Right forelimb (tissue), 1 donor: ENCODE measurements at places on chromosomes 3 and 15.

DNA sequence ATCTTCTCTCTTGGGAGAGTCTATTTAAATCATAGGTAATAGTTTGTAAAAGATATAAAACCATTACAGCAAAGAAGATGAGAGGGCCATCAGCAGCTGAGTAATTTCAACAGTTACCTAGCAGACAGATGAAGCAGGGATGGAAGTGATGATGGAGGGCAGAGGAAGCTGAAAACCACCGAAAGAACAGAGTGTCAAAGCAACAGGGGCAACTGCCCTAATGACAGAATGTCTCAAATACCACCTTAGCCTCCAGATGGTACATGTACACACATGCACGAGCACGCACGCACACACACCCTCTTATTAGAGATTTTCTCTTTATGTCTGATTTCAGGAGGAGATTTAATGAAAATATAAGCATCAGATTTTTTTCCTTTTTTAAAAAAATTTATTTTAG lies 64.5 kb downstream of the NEDD4 start:
- no peak for DNase-seq

- no peak for DNase-seq
Observed at GRCh38 chr3:71238355-71238757, 345.2 kb downstream of the FOXP1 start.

GRCh38 chr3:140899363-140899762 lies 42.3 kb upstream of the SLC25A36 start:
- DNase-seq, result no peak

DNA sequence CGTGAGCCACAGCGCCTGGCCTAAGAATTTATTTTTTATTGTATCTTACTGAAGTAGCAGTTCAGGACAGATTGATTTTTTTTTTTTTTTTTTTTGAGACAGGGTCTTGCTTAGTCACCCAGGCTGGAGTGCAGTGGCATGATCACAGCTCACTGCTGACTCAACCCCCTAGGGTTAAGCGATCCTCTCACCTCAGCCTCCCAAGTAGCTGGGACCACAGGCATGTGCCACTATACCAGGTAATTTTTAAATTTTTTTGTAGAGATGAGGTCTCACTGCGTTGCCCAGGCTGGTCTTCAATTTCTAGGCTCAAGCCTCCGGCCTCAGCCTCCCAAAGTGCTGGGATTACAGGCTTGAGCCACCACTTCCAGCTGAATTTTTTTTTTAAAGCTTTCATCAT lies 99.8 kb upstream of the HERC1 start:
- DNase-seq, result no peak

GRCh38 chr3:12815719-12816118 lies 19.2 kb downstream of the CAND2 start:
- no peak for DNase-seq

- no peak for DNase-seq
Observed at GRCh38 chr15:57922776-57923175, 142.7 kb downstream of the ALDH1A2 start.

DNA sequence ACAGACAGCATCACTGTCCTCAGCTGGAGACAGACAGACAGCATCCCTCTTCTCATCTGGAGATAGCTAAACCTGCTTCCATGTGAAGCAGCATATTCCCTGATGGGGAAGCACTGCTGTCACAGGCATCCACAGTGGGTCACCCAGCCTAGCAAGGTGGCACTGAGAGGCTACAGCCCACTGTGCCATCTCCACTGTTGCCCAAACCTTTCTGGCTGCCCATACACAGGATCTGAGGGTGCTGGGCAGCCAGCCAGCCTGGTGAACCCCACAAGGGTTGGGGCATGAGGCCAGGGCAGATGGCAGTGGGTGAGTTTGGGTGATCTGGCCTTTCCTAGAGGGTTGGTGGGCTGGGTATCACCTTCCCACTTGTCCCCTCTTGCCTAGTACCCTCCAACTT lies 11.7 kb downstream of the CHST13 start:
- DNase-seq, result no peak

GRCh38 chr15:97501291-97501690 lies 459.2 kb upstream of the ARRDC4 start:
- DNase-seq, result no peak
